NCI-H2227 treated with DMSO at 0.1 percent for 48 hours (cell line): ENCODE measurements at places on chromosomes 6 and 20.

DNA sequence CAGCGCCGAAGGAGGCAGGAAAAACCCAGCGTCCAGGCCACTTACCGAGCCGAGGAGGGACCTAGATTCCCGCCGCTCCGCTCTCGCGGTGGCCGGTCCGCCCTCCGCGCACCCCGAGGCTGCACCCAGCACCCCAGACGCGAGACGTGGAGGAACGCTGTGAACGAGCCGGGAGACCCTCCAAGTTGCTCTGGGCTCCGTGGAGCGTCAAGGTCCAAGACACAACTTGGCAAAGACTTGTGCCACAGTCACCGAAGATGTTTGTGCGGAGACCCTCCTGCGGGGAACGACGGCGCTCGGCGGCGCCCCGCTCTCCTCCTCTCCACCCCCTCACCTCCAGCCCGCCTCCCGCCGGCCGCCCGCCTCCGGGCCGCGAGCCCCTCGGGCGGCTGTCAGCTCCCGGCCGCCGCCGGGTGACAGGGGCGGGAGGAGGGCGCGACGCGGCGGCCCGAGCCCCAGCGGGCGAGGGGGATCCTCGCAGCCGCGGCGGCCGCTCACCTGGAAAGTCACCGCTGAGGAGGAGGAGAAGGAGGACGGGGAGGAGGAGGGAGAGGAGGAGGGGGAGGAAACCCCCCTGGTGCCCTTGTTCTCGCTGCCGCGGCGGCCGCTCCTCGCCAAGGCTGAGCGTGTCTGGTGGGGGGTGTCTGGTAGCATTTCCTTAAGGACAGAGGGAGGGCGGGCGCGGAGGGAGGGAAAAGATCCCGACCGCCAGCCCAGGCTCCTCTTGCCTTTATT lies 637 bp upstream of the HIVEP2 start:
- peak; percentile 57 for DNase-seq

DNA sequence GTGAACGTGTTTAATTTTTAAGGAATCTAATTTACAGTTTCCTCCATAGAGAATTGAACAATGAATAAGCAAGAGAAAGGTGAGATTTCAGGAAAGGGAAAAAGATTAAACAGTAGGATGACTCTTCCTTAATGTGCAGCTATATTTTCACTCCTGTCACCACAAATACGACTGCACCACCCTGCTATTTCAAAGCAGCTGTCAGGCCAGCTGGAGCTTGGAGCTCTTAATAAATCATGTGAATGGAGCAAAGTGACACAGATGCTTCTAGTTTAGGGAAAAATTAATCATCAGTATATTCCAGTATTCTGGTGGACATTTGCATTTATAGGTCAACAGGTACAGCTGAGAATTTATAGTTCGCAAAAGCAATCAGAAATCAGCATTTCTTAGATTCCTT lies 56.5 kb upstream of the PKIB start:
- no peak for DNase-seq

- DNase-seq = no peak
These were observed 3.8 kb downstream of the SLC13A3 start for GRCh38 chr20:46647469-46647868.

DNA sequence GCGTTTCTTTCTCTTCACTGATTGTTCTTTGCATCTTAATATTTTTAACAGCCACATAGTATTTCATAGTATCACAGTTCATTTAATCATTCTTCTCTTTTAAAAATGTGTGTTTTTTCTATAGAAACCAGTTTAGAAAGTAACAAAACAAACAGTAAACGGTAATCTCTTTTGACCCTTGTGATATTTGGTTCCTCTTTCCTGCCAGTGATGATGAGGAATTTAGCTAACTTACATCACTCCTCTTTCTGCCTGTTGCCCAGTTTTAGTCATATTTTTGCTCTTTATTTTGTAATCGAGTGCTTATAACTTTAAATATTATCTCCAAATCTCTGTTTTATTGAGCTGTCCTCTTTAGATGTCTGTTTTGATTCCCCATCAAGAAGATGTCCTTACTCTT lies 38.1 kb upstream of the ZBTB24 start:
- no peak for DNase-seq

- no peak for DNase-seq
These were observed 48.6 kb downstream of the RALGAPA2 start for GRCh38 chr20:20663841-20664240.

- no peak for DNase-seq
These were observed 144.4 kb upstream of the PDE10A start for GRCh38 chr6:165807249-165807960.

GRCh38 chr6:135281964-135282363 lies 100.9 kb downstream of the MYB start:
- no peak for DNase-seq

DNA sequence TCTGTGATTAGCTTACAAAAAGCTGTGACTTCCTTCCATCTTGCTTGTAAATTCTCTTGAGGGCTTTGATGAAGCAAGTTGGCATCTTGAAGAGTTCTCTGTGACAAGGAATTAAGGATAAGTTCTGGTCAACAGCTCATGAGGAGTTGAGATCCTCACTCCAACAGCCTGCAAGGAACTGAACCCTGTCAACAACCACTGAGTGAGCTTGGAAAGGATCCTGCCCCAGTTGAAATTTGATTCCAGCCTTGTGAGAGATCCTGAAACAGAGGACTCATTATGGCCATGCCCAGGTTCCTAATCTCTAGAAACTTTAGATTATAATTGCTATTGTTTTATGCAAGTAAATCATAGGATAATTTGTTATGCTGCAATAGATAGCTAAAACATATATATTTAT lies 133.7 kb downstream of the PTCHD4 start:
- DNase-seq = no peak

DNA sequence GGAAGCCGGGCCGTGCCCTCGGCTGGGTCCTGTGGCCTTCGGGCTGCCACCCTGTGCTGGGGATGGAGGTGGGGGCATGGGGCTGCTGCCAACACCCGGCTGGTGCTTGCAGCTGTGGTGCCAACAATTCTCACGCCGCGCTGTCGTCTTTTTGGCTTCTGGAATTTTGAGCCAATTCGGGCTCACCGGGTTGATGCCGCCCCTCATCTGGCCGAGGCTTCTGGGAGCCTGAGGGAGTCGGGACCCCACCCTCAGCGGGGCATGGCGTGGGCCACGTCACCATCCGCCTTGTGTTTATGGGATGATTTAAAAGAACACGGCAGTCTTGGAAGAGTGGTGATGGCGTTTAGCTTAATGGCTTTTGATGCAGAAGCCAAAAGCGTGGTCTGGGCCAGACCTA lies 8.7 kb upstream of the NPBWR2 start:
- no peak for DNase-seq

GRCh38 chr6:14129575-14129974 lies 12.0 kb downstream of the CD83 start:
- peak; percentile 73 for DNase-seq

GRCh38 chr6:157455731-157456523 lies 74.9 kb downstream of the ZDHHC14 start:
- no peak for DNase-seq

DNA sequence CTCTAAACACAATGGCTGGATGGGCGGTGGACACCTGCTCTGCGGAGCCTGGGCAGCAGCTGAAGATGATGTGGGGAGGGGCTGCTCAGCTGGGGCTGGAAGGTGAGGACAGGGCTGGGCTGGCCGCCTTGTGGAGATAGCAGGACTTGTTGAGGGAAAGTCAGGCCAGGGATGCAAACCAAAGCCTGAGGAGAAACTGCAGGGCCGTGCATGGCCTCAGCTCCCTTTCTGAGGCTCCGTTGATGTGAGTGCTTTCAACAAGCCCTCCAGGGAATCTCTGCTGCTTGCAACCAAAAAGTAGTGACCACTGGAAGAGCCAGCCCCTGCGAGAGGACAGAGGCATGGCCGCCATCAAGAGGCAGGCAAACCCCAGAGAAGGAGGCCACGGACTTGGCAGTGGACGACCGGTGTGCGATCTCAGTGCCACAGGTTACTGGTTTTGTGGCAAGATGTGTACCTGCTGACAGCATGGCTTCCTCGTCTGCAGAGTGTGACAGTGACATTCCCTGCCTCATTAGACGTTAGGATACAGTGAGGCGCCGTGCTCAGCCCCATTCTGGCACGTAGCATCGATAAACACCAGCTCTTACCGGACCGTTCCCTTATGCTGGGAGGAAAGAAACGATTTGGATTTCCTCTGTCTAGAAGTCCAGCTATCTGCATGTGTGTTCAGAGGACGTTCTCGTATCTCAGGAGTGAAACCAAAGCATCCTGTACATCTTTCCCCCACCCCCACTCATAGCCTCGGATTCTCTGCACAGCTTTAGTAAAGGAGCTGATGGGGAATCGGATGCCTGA lies 37.9 kb downstream of the ERMARD start:
- no peak for DNase-seq

DNA sequence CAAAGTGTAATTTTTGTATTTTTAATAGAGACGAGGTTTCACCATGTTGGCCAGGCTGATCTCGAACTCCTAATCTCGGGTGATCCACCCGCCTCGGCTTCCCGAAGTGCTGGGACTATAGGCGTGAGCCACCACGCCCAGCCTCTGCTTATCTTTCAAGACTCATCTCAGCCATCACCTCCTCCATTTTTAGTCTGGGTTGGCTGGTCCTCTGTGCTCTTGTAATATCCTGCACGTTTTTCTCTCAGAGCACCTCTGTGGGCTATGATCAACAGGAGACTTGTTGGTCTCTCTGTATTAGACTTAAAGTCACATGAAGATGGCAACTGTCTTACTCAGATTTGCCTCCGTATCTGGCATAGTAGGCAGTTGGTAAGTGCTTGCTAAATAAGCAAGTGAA lies 7.6 kb downstream of the NOTCH4 start:
- no peak for DNase-seq

- no peak for DNase-seq
These were observed 143.8 kb upstream of the LAMA2 start for GRCh38 chr6:128739112-128739511.

DNA sequence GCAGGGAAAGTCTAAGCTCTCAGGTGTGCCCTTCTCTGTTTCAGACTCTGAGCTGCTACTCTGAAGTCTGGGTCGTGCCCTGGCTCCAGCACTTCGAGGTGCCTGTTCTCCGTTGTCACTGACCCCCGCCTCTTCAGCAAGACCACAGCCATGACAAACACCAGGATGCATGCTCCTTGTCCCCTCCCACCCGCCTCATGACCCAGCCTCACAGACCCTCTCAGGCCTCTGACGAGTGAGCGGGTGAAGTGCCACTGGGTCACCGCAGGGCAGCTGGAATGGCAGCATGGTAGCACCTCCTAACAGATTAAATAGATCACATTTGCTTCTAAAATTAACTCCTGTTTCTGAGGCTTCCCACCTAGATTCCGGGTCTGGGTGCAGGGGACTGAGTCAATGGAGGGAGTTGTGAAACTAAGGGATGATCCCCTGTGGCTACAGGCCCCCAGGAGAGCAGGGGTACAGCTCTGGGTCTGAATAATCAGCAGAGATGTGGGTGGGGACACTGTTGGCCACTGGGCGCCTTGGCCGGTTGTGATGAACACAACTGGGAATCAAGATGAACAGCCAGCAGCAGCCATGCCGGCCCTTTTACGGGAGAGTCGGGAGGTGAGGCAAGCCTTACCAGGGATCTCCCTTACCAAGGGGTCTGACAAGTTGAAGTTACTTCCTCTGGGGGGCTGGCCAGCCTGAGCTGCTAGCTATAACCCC lies 10.7 kb downstream of the CST7 start:
- no peak for DNase-seq

GRCh38 chr6:163793011-163793983 lies 378.8 kb downstream of the QKI start:
- no peak for DNase-seq

DNA sequence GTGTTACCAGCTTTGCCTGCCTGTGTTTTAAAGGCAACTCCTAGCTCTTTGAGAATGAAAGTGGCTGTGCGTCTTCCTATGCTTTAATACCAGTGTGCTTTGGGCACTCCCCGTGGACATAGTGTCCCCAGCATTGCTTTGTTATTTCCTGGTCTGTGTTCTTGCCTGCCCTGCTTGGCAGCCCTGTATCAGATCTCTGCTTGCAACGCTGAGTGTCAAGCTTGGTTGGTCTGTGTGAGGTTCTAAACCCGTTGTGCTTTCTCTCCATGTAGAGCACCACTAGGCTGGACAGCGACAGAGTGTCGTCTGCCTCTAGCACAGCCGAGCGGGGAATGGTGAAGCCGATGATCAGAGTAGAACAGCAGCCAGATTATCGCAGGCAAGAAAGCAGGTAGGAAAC lies 80.2 kb downstream of the AFDN start:
- no peak for DNase-seq

- no peak for DNase-seq
These were observed 271.4 kb upstream of the MAN1A1 start for GRCh38 chr6:119620846-119621555.

GRCh38 chr6:85063611-85064010 lies 299.2 kb upstream of the TBX18 start:
- DNase-seq = no peak

GRCh38 chr6:167998215-167998614 lies 744 bp downstream of the KIF25 start:
- no peak for DNase-seq

DNA sequence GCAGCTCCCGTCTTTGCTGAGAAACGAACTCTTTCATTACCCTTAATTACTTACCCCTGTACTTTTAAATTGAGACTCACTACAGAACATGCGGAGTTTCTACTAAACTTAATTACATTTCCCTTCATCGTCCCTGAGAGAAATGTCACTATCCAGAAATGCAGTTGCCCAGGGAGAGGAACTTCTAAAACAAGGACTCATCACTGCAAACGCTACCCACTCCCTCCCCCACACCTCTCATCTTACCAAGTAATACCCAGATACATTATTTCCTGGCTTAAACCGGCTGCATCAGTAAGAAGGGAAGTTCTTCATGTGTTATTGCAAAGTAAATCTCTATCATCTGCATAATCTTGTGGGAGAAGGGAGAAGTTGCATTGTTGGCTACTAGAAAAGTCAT lies 138.3 kb downstream of the IPCEF1 start:
- no peak for DNase-seq

DNA sequence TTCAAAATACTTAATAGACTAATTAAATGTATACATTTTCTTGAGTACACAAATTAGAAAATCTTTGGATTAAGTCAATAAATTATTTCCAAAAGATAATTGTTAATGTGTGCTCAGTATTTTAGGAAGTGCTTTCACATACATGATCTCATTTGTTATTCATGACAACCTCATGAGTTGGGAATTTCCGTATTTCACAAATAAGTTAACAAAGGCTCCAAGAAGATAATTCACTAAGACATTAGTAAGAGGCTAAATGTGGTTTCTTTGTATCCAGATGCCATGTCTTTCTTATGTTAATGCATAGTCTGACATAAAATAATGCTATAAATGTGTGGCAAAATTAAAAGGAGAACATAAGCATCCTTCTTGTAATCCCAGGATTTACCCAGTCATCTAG lies 79.5 kb upstream of the TCF21 start:
- no peak for DNase-seq

DNA sequence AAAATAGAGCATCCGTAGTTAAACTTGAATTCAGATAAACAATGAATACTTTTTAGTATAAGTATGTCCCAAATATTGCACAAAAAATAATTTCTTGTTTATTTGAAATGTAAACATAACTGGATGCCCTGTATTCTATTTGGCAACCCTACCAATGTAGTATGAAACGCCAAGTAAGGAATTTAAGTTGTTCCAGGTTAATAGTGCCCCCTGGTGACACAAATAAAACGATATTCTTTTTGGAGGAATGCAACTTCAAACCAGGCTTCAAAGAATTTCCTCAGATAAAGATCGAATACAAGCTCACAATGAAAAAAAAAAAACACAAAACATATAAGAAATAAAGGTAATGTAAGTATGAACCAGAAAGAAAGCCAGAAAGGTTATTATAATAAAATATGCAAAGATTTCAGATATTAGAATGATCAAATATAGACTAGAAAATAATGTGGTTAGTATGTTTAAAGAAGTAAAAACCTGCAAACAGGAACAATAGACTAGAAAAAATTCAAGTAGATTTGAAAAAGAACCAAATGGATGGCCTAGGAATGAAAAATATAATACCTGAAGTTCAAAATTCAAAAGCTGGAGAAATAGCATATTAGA lies 18.4 kb upstream of the AKAP7 start:
- no peak for DNase-seq
